ENCODE measurements at places on chromosomes 5 and 9.
A peak's percentile ranks its signal among the peaks of the same experiment; 100 is the strongest.

- peak; percentile 30 for DNase-seq
These were observed 62.3 kb downstream of the RAPGEF1 start for GRCh38 chr9:131677444-131678180.

- DNase-seq = no peak
These were observed 90.7 kb upstream of the NR3C1 start for GRCh38 chr5:143494162-143494561.

GRCh38 chr5:153974813-153975163 is 63.9 kb downstream of the FAM114A2 start:
- DNase-seq = no peak

DNA sequence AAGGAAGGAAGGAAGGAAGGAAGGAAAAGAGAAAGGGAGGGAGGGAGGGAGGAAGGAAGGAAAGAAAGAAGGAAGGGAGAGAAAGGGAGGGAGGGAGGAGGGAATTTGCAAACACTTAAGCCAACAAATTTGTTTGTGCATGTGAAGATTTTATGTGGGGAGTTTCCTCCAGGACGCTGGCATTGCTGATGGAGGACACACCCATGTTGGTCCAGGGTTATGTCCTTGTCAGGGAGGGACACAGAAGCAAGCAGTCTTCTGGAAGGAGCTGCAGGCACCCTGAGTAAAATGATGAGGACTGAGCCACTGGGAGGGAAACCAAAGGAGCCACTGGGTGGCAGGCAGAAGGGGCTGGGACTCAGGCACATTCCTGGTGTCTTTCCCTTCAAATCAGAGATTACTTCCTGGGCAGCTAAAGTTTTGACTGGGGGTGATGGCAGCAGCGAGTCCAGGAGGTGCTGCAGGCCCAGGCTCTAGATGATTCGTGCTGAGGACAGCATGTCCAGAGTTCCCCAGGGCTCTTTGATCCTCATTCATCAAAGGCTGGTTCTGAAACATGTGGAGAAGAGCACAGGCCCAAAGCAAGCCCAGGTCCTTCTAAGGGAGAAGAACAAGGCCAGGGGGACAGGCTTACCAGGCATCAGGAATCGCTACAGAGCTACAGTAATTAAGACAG is 109.2 kb downstream of the PAX5 start:
- no peak for DNase-seq

DNA sequence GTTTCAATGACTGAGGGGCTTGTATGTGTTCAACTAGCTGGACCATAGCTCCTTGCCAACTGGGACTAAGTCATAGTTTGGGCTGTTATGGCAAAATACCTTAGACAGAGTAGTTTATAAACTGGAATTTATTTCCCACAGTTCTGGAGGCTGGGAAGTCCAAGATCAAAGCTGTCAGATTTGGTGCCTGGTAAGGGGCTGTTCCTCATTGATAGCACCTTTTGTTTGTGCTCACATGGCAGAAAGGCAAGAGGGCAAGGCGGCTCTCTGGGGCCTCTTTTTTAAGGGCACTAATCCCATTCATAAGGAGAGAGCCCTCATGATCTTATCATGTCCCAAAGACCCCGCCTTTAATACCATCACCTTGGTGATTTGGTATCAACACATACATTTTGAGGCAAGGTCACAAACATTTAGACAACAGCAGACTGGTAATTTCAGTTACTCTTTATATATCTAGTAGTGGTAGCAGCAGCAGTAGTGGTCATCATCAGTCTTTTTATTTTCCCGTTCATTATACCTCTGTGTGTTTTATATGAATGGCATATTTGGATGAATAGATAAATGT is 477.0 kb downstream of the CCDC171 start:
- no peak for DNase-seq

GRCh38 chr5:91313757-91314673 is 69.1 kb downstream of the ARRDC3 start:
- DNase-seq = peak; percentile 46

GRCh38 chr5:157558681-157559080 is 16.9 kb downstream of the ADAM19 start:
- no peak for DNase-seq

DNA sequence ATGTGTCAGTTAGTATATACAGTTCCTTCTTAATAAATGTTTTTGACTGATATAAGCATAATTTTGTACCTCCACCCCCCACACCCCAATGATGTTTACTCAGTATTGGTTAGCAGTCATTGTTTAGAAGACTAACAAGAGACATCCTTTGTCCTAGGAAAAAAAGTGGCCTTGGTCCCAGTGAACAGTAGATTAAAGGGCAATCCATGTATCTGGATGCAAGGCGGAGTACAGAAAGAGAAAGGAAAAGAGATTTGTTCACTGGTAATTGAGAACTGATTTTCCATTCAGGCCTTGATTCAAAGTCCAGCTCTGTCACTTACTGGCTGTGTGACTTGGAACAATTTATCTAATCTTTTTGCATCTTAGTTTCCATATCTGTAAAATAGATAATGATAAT is 4.6 kb downstream of the RALGPS1 start:
- no peak for DNase-seq

DNA sequence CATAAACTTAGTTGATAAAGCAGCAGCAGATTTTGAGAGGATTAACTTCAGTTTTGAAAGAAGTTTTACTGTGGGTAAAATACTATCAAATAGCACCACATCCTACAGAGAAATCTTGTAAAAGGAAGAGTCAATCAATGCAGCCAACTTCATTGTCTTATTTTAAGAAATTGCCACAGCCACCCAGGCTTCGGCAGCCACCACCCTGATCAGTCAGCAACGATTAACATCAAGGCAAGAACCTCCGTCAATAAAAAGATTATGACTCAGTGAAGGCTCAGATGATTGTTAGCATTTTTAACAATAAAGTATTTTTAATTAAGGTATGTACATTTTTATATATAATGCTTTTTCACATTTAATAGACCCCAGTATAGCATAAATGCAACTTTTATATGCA is 122.3 kb upstream of the NR4A3 start:
- DNase-seq = no peak

- DNase-seq = no peak
These were observed 56.1 kb downstream of the MEF2C start for GRCh38 chr5:88826646-88827585.

DNA sequence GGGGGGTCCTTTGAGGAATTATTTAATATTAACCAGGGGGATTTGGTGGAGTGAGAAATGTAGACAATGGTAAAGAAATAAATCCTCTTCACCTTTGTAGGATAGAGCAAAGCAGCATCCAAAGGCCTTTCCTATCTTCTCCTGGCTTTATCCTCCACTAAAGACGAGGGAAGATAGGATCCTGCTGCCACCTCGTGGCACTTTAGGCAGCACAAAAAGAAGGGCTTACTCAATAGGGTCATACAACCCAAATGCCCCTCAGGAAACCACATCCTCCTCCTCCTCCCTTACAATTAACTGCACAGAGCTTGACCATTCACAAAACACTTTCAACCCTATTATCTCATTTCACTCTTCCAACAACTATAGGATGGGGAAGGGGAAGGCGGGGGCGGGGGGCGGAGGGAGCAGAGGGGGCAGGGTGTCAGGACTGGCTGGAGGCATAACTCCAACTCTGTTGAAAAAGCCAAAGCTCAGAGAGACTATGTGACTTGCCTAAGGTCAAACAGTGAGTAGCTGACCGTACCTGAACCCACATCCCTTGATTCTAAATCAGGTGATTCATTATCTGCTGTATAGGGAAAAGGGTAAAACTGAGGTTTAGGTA is 45.4 kb upstream of the MYOT start:
- no peak for DNase-seq

DNA sequence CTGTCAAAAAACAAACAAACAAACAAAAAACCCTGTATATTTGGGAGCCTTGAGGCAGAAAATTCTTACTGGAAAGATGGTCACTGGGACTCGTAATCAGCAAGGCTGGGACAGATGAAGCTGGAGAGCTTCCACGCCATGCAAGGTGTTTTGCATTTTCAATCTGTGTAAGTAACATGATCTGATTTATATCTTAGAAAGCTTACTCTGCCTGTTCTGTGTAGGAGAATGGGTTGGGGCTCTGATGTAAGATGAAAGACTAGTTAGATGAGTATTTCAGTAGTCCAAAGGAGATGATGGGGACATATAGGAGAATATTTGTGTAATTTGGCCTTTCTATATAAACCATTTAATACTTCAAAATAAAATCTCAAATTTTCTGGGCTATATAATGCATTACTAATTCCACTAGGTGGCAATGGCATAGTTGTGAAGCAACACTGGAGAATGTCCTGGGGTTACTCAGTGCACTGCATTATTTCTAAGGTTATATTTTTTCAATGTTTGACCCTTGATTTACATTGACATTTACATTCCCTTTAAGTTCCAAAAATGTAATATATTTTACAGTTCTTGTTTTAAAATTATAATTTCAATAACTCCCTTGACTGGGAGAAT is 21.9 kb upstream of the FSD1L start:
- DNase-seq = no peak

DNA sequence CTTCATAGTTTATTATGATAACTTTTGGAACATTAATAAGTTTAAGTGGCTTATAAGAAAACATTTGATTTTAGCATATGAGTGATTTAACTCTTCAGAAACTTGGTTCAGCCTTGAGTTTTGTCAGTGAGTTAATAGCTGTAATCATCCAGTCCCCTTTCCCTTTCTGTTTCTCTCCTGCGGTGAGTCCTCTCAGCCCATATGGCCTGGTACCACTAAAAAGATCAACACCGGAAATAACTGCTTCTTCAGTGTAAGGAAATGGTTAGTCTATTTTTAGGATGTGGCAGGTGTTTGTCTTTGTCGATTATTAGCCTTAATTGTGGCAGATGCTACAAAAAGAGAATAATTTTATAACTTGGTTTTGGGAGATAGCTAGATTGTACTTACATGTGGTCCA is 120.2 kb upstream of the GRHPR start:
- peak; percentile 15 for DNase-seq

DNA sequence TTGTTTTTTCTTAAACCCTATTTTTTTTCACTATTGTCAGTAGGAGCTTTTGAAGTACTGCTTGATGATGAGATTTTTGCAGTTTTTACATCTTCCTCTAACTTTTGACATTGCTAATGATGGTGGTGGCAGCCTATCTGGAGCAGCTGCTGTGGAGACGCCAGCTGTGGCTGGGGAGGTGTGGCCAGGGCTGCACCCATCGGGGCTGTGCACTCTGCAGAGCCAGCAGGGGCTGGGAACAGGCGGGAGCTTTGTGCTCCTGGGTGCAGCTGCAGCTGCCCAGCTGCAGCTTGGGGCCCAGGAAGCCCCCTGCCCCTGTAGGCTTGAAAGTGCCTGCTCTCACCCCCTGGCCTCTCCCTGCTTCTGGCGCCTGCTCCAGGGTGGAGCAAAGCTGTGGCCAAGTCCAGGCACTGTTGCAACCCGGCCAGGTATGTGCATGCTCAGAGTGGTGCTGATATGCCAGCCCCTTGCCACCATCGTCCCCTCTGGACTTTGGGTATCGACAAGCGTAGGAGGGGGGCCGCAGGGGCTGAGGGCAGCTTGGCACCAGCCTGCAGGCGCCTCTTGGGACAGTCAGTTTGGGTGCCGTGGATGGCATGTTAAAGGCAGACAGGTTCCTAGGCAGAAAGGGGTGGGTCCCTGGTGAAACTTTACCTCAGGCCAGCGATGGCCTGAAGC is 39.2 kb downstream of the FER start:
- no peak for DNase-seq

GRCh38 chr9:119968836-119969707 is 599.8 kb upstream of the BRINP1 start:
- peak; percentile 73 for DNase-seq

DNA sequence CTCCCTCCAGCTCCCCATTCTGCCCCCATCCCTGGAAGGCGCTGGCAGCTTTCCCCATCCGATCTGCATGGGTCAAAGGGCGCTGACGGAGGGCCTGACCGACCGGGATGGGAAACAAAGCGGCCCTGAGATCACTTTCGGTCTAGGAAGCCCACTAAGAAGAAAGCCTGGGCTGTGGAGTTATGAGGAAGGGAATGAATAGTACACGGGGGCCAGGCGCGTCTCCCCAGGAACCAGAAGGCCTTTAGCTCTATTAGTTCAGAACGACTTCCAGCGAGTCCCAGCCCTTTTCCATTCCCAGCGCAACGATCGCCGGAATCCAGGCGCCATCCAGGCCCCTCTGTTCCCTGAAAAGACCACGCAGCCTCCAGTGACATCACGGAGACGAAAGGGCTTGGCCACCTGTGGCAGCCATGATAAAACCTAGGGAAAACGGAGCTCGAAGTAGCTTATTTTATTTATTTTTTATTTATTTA is 70.1 kb upstream of the CCDC180 start:
- no peak for DNase-seq

- no peak for DNase-seq
These were observed 36.4 kb downstream of the PWWP2A start for GRCh38 chr5:160082614-160083500.

GRCh38 chr5:142432369-142432863 is 107.6 kb upstream of the SPRY4 start:
- DNase-seq = no peak

- no peak for DNase-seq
These were observed 3.9 kb upstream of the MGAT1 start for GRCh38 chr5:180806351-180807011.

- peak; percentile 79 for DNase-seq
These were observed 114.9 kb upstream of the NFIB start for GRCh38 chr9:14428781-14429230.

GRCh38 chr5:107472620-107473064 is 198.1 kb downstream of the EFNA5 start:
- no peak for DNase-seq

GRCh38 chr9:126642839-126643238 is 29.1 kb downstream of the LMX1B start:
- DNase-seq = no peak

DNA sequence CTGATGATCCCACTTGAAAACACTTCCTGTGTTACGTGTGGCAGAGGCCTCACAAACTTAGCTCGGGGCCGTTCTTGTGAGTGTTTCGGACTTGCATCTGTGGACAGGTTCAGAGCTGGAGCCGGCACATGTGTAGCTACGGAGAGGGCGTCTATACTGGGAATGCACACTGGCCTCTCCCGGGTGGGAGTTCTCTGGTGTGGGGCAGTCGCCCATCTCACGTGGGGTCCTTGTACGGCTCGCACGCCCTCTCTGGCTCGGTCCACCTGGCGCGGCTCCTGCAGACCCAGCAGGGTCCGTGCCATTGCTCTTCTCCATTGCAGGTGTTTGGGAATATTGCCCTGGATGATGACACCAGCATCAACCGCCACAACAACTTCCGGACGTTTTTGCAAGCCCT is 197.9 kb downstream of the CACNA1B start:
- DNase-seq = no peak

DNA sequence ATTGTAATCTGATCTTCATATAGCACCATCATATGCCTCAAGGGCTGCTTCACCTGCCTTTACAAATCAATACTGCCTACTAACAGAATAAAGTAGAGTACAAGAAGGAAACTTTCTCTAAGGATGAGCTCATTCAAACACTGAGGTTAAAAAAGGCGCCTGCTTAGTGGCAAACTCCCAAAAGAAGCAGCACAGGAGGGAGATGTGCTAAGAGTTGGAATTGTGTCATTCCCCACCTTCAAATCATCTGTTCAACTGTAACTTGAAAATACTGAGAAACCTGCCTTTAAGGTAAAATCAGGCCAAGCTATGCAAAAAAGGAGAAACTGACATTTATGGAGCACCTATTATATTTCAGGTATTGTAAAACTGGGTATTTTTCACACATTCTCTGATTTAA is 560.6 kb downstream of the PTPRD start:
- no peak for DNase-seq

- no peak for DNase-seq
These were observed 74.7 kb downstream of the PJA2 start for GRCh38 chr5:109335114-109335513.
